ENCODE measurements at places on chromosomes 7 and 10.

GRCh38 chr7:4884164-4884563 is 648 bp upstream of the RADIL start:
- no peak for DNase-seq

DNA sequence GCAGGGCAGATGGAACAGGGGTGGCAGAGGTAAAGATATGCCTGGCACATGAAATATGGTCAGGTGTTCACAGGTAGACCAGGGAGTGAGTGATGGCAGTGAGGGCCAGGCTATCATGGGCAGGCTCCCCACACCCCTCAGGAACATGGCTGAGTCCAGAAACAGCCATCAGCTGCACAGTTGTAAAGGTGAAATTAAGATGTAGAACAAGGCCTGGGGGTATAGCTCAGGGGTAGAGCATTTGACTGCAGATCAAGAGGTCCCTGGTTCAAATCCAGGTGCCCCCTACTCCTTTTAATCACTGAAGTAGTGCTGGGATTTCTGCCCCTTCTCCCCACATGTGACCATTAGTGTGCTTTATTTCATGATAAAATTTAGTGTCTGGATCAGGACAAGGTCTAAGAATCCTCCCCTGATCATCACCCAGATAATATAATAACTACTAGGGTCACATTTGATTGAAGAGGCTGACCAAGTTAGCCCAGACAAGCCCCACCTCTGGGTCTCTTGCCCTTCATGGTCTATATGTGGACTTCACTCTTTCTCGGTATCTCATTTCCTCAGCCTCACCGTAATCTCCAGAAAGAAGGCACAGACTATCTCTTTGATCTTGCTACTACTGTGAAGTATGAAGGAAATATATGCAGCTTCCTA is 69.0 kb downstream of the ZNF783 start:
- no peak for DNase-seq

- no peak for DNase-seq
Observed at GRCh38 chr10:90788968-90789367, 68.9 kb downstream of the HTR7 start.

DNA sequence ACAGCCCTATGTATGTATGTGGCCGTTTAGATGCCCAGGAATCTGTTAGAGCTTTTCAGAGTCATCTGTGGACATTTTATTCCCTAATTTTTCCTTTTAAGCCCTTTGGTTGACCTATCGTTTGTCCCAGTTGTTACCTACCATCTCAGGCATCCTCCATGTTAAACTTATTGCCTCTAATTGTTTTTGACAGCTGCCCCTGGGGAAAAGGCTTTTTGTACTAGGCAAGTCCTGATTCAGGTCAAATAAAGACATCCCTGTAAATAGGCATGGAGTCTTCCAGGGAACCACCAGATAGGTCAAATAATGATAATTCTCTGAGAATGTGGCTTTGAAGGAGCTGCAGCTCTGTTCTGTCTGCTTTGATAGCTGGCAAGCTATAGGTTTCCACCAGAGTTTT is 87.7 kb upstream of the CYP26C1 start:
- no peak for DNase-seq

DNA sequence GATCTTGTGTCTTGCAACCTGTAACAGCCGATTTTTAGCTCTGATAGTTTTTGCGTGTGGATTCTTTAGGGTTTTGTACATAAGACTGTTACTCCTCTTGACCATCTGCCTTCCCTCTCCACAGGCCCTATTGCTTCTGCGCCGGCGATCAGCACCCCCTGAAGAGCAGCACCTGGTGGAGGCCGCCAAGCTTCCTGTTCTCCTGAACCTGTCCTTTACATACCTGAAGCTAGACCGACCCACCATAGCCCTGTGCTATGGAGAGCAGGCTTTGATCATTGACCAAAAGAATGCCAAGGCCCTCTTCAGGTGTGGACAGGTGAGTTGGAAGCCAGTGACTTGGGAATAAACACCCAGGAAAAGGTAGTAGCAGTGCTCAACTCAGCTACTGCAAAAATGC is 12.6 kb downstream of the FKBP6 start:
- DNase-seq: no peak

DNA sequence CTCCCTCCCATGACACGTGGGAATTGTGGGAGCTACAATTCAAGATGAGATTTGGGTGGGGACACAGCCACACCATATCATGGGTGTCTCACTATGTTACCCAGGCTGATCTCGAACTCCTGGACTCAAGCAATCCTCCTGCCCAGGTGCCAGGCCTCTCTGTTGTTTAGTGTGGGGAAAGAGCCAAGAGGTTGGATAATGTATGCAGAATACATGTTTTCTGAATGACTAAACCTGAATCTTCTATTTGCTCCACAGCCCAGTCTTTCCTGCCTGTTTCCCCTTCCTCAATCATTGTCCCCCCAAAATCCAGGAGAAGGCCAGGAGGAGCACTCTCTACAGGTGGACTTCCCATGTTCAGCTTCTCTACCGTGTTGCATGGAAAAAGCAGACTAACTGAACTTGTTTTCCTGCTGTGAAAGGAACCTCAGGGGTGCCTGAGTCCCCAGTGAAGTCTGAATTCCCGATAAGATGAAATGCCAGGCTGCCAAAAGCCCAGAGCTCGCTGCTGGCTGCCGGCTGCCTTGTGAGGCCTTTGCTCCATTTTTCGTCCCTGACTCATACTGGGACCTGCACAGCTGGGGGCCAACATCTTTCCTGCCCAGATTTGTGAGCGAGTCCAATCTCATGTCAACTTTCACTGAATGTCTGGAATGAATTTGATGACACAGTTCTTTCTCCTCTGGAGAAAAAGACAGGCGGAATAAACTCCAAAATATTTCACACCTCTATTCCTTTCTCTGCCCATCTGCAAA is 588.0 kb downstream of the CALN1 start:
- no peak for DNase-seq

- no peak for DNase-seq
Observed at GRCh38 chr10:22335173-22335933, 9.9 kb upstream of the SPAG6 start.

DNA sequence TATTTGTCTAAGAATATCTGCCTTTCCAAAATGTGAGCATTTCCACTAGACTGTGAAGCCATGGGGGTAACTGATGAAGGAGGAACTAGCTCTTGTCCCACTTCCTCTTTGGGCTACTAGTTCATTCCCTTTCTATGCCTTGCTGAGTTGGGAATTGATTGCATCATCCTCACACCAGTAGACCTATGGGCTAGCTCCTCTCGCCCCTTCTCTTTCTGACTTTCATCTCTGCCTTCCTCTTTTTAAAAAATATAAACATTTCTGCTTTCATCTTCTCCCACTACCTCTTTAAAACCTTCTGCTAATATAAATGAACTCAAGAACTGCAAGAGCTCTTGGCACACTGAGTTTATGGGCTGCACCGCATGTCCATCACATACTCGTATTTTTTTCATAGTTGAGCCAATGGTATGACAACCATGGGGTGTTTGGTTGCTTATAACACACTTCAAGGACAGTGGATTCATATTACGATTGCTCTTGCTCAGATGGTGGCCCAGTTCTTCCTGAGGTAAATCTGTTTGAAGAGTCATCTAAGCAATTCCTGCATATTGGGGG is 182.0 kb downstream of the REEP3 start:
- DNase-seq: no peak

GRCh38 chr10:12177642-12178041 is 18.0 kb downstream of the NUDT5 start:
- no peak for DNase-seq

GRCh38 chr10:91520661-91521060 is 110.5 kb downstream of the HECTD2 start:
- DNase-seq: no peak

- no peak for DNase-seq
Observed at GRCh38 chr10:127909716-127910463, 3.0 kb downstream of the PTPRE start.
